ENCODE measurements at places on chromosomes 6 and 20.

GRCh38 chr6:24831771-24832716 is 33.3 kb upstream of the ARMH2 start:
- DNase-seq: no peak

- DNase-seq: no peak
Measured at GRCh38 chr6:161082215-161082614, 90.6 kb downstream of the MAP3K4 start.

GRCh38 chr6:34745277-34746103 is 11.8 kb upstream of the SNRPC start:
- DNase-seq: no peak

GRCh38 chr6:55395871-55396270 is 68.6 kb downstream of the GFRAL start:
- no peak for DNase-seq

GRCh38 chr6:8082954-8083858 is 19.0 kb upstream of the BLOC1S5 start:
- peak; percentile 74 for DNase-seq

DNA sequence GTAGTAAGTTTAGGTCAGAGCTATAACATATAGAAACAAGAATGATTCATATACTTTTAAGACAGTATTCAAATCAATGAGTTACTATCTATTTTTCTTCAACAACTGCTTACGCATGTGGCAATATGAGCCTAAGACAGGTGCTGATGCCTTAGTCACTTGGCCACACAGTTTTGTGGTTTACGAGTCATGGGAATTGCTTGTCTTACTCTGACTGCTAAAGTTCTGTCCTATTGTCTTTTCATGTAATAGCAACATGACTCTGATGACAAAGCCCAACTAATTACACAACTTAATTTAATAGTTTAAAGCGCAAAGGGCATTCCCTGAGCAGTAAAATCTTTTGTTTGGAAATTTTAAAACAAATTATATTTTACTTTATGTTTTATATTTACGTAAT is 159.3 kb upstream of the CENPW start:
- DNase-seq: peak; percentile 88

GRCh38 chr6:96089173-96089572 is 73.4 kb downstream of the FUT9 start:
- DNase-seq: no peak

- peak; percentile 88 for DNase-seq
Measured at GRCh38 chr20:62702895-62703852, 5.5 kb upstream of the NTSR1 start.

GRCh38 chr6:34516391-34517324 is 39.5 kb downstream of the SPDEF start:
- no peak for DNase-seq

DNA sequence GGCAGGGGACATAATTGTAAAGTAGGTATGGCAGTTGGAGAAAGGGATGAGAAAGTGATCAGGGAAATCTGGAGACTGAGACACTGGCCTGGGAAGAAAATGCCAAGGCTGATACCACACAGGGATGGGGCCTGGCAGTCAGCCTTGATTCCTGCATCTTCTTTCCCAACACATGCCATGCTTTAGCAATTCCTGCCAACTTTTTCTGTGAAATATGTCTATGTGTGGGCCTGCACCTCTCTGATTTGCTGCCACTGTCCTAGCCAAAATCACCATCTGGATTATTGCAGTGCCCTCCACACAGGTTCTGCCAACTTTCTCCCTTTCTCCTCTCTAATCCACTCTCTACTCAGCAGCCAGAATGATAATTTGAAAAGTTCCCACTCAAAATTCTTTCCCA is 759.8 kb upstream of the CITED2 start:
- no peak for DNase-seq

- no peak for DNase-seq
Measured at GRCh38 chr6:28737750-28738395, 185.9 kb downstream of the TRIM27 start.

- DNase-seq: no peak
Measured at GRCh38 chr6:22141241-22141745, 155.5 kb downstream of the PRL start.

GRCh38 chr6:26392932-26393636 is 9.0 kb upstream of the BTN3A1 start:
- no peak for DNase-seq

DNA sequence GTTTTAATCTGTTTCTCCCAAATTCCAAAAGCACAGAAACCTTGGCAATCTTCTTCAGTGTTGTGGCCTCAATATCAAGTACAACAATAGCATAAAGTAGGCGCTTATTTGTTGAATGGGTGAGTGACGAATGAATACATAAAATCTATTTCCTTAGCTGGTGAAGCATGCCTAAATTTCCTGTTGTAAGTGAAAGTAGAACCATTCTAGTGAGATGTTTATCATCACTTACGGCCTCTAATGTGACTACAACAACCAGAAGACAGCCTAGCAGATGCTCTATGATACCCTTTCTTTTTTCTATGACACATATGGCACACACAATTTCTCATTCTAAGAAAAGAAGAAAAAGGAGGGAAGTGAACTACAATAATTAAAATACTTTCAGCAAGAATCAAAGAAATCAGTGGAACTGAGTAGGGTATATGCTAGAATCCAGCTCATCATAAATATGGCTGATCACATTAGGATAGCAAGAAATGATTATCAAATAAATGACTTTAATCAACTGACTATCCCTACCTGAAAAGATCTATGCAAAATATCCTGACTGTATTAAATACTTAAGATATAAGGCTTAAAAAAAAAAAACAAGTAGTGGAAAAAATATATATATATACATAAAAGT is 67.4 kb downstream of the BTBD9 start:
- no peak for DNase-seq

All from fibroblast of upper back skin (primary cell).